Kidney capillary endothelial cell (primary cell): ENCODE measurements at places on chromosomes 3 and 15.

- no peak for DNase-seq
Measured at GRCh38 chr15:53576841-53577240, 182.6 kb downstream of the WDR72 start.

GRCh38 chr15:98582900-98583554, 65.3 kb upstream of the IGF1R start:
- DNase-seq = no peak

- DNase-seq = peak; percentile 45
Measured at GRCh38 chr3:186108106-186108940, 566 bp downstream of the ETV5 start.

DNA sequence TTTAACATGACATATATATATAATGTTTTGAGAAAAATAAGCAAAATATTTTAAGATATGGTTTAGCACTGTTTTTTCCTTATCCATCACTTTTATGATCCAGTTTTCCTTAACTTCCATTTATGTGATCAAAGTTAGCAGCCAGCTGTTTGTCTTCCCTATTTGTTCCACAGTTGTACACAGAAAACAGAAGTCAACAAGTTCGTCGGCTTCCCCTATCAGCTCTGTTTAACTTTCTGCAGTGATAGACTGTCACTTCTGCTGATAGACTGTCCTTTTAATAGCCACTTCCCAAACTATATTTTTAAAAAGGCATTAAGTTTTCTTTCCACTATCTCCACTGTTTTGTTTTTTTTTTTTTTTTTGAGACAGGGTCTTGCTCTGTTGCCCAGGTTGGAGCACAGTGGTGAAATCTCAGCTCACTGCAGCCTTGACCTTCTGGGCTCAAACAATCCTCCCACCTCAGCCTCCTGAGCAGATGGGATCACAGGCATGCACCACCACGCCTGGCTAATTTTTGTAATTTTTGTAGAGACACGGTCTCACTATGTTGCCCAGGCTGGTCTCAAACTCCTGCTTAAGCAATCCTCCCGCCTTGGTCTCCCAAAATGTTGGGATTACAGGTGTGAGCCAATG, 7.2 kb downstream of the FSD2 start:
- DNase-seq = no peak

GRCh38 chr15:42094512-42094963, at the start of gene PLA2G4D:
Gene PLA2G4D (minus strand): TSS chr15:42094562. CDS start chr15:42094459, 103 bp downstream.
- no peak for DNase-seq

- DNase-seq = no peak
Measured at GRCh38 chr15:38514601-38515000, 50.0 kb downstream of the RASGRP1 start.

- no peak for DNase-seq
Measured at GRCh38 chr3:12392101-12392878, 92.0 kb upstream of the TSEN2 start.

- peak; percentile 20 for DNase-seq
Measured at GRCh38 chr15:96333131-96334016, 2.9 kb downstream of the NR2F2 start.

DNA sequence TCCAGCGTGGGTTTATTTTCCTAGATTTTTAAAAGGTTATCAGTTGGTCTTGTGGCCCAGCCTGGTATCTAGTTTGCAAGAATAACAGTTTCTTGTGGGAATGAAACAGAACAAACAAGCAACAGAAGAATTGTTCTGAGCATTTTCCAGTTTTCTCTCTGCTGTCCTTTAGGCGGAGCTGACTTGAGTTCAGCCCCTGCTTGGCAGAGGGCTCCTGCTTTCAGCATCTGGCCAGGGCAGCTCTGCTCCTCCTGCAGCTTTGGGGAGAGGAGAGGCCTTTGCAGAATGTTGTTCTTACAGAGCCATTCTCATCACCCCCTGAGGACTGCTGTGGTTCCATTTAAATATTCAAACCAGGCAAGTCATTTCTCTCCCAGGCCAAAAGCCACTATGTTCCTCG, 117.7 kb downstream of the ALDH1A2 start:
- no peak for DNase-seq

DNA sequence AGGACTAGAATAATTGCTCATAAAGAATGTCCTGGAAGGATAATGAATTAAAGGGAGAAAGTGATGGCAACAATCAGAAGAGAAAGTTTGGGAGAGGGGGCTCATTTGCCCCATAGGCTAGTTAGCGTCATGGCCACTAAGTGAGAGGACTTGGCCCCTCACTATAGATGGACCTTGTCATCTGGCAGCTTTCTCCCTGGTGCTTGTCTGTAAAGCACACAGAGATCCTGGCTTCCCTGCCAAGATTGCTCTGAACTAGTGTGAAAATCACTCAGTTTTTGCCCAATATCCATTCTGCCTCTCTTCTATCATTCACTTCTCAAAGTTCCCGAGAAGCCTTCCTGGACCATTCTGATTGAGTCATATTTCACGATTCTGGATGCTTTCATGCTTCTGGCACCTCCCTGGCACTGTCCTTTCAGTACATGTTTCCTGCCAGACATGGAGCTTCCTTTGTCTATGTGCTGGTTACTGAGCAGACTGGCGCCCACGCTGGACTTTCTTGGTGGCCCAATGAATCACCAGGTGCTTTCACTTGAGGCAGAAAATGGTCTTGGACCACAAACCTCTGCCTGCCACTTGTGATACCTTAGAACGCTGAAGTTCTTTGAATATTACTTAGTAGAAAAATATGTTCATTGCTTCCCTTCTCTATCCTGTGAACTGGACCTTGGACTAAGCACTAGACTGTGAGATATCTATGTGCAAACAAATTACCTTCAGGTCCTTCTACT, 709.6 kb upstream of the CFAP20DC start:
- peak; percentile 5 for DNase-seq

- DNase-seq = no peak
Measured at GRCh38 chr3:139308560-139308959, 35.3 kb upstream of the MRPS22 start.

- no peak for DNase-seq
Measured at GRCh38 chr3:163924600-163924999, 1153.7 kb downstream of the SI start.

- peak; percentile 61 for DNase-seq
Measured at GRCh38 chr15:96343113-96344059, 12.9 kb downstream of the NR2F2 start.

GRCh38 chr3:141482245-141482922, 4.4 kb upstream of the RASA2 start:
- peak; percentile 65 for DNase-seq

- no peak for DNase-seq
Measured at GRCh38 chr3:107184375-107184774, 192.9 kb upstream of the CCDC54 start.

DNA sequence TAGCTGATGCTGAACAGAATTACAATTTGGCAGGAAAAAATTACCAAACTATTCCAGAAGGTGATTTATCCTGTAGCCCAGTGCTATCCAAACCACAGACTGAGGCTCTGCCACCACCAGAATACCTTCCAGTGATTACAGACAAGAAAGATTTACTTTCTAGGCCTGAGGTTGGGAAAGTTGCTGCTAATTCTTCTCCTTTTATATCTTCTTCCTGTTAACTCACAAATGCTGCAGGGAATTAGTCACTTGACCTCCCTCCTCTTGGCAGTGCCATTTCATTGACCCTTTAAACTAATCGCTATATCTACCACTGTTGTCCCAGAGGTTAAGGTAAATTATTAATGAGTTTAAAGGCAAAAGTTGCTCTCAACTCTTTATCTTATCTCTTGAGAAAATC, 118.4 kb downstream of the CTNNB1 start:
- peak; percentile 10 for DNase-seq

- no peak for DNase-seq
Measured at GRCh38 chr15:90232941-90233386, 777 bp downstream of the CIB1 start.

GRCh38 chr3:78728406-78729145, 1039.2 kb downstream of the ROBO1 start:
- DNase-seq = no peak

- no peak for DNase-seq
Measured at GRCh38 chr3:42451546-42452230, 41.3 kb upstream of the LYZL4 start.

GRCh38 chr3:56253941-56254665, 214.2 kb downstream of the ERC2 start:
- DNase-seq = no peak

- DNase-seq = no peak
Measured at GRCh38 chr15:52069559-52069958, 43.0 kb downstream of the BCL2L10 start.

DNA sequence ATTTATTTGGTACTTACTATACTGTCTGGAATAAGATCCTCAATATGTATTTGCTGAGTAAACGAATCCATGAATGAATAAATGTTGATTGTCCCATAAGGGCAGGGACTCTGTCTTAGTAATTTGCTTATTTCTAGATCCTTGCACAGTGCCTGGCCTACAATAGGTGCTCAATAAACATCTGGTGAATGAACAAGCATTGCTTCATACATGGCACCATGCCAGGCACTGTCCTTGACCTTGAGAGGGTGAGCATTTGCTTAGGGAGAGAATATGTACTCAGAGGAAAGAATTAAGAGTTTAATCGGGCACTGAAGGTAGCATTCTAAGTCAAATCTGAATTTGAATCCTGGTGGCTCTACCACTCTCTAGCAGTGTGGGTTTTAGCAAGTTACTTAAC, 282.1 kb downstream of the THSD4 start:
- no peak for DNase-seq

DNA sequence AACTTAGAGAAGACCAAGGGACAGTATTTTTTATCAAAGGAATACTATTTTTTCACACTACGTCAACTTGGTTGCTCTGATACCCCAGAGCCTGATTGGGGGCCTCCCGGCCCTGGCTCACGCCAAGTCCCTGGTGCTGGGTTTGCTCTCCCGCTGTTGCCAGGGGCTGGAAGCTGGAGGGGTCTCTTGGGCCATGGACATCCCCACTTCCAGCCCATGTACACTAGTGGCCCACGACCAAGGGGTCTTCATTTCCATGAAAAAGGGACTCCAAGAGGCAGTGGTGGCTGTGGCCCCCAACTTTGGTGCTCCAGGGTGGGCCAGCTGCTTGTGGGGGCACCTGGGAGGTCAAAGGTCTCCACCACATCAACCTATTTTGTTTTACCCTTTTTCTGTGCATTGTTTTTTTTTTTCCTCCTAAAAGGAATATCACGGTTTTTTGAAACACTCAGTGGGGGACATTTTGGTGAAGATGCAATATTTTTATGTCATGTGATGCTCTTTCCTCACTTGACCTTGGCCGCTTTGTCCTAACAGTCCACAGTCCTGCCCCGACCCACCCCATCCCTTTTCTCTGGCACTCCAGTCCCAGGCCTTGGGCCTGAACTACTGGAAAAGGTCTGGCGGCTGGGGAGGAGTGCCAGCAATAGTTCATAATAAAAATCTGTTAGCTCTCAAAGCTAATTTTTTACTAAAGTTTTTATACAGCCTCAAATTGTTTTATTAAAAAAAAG, 20.3 kb upstream of the BSN start:
- DNase-seq = no peak

DNA sequence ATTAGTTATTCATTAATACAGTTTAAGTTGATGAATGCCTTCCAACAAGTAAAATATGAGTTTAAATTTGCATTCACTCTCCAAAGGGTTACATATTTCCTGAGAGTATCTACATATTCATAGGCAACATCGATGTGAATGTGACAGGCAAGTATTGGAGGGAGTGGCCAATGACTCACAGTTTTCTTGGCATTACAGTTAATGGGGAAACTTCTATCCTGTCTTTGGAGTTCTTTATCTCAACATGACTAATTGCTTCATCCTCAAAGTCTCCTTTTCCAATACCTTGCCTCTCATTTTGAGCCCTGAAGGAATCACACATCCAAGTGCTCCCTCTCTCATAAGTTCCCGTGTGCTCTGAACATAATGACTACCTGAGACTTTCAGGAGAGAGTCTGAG, 439.7 kb upstream of the FRG2C start:
- DNase-seq = no peak

GRCh38 chr3:99902091-99902490, 84.4 kb downstream of the CMSS1 start:
- DNase-seq = no peak

GRCh38 chr3:68988740-68989139, 24.7 kb downstream of the EOGT start:
- DNase-seq = no peak

GRCh38 chr15:89486726-89487050, 9.7 kb downstream of the RHCG start:
- DNase-seq = no peak

DNA sequence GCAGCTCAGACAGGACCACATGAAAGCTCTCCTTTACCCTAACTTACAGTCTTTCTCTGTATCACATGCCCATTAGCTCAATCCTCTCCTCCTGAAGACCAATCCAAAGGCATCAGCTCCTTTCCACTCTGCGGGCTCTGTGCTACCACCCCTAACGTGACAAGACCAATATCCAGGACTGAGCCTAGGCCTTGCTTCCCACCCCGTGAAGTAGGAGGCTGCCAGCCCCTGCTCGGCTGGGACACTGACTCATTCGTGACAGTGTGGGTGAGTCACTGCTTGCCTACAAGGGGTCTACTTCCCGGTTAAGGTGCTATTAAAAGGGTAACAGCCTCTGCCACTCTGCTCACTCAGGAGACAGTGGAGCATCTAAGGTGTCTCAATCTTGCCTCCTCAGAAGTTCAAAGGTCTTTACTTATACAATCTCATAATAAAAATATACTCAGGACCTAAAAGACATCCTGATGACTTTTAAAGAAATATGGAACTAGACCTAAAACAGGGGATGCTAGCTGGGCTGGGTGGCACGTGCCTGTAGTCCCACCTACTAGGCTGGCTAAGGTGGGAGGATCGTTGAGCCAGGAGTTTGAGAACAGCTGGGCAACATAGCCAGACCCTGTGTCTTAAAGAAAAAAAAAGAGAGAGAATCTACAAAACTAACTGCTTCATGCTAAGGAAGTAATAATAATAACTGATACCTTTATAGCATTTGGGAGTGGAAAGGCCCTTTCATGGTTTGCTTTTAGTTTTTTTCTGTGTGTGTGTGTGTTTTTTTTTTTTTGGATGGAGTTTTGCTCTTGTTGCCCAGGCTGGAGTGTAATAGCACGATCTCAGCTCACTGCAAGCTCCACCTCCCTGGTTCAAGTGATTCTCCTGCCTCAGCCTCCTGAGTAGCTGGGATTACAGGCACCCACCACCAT, 55.0 kb downstream of the TMEM44 start:
- DNase-seq = peak; percentile 82

DNA sequence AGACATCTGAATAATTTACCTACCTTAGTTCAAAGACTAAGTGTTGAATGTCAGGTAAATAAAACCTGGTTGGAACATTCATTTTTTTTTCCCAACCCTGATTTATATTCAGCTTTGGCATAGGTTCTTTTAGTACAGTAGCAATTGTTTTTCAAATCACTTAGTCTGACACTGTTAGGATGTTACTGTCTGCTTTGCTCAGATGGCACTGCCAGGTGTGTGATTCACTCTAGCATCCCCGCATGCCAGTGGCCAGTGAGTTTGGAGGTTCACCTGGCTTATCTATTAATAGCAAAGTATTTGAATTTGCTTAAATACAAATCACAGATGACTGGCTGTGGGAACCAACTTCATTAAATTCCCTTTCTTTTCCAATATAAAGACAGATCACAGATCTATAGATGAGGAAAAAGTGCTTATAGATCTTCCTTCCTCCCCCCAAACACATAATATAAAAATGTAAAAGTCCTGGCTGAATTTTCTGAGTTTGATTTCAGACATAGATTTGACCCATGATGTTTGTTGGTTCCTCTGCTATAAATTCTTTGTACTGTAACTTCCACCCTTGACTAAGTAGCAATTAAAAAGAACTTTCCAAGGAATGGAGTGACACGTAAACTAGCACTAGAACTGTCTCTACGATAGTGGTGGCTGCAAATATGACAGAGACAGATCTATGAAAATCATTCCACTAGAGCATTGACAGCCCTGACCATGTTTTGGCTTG, 3.9 kb downstream of the THBS1 start:
- DNase-seq = no peak

GRCh38 chr15:34070003-34070402, 31.0 kb upstream of the AVEN start:
- DNase-seq = no peak
